ENCODE measurements at places on chromosomes 7 and 10.

DNA sequence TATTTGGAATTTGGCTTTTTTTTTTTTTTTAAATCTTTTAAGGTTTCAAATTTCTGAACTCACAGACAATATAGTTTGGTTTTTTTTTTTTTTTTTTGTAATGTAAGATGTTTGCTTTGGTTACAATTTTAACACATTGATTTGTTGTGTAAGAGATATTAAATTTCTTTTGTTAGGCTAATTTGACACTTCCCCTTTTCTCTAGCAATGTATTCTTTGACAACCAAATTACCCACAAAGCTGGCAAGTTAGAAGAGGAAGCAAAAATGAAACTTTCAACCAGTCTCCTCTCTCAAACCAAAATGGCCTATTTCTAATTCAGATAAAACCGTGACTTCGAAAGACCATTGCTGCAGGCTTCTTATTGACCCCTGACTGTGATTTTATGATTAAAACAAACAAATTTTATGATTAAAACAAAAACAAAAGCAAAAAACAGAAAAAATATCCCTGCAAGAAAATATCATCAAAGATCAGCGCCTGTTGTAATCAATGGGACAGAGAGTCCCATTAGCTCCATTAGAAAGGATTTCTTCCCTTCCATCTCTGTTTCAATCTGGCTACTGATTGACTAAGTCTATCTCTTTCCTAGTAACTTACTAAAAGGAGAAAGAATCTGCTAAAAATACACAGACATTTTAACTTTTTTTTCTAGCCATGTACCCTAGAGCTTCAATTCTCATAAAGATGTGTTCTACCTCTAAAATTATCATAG is 489.2 kb downstream of the MDFIC start:
- DNase-seq = no peak

DNA sequence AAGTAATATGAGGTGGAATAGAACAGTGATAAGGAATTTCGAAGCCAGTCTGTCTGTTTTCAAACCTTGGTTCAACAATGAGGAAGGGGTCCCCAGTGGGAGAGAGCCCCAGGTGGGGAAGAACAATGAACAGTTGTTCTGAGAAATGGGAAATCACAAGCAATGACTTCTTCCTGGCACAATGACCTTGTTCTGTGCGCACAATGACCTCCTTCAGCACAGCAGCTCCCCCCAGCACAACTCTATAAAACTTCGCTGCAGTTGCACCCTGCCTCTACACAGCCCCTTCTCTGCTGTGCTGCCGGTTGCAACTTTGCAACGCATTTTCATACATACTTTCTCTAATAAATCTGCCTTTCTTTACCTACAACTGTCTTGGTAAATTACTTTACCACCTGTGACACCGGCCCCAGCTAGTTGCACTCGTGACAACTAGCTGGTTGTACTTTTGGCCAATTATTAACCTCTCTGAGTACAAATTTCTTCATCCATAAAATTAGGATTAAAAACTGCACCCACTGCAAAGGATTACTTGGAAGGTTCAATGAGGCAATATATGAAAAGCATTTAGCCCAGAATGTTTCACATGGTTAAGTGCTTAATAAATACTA is 40.5 kb downstream of the ASB4 start:
- DNase-seq = no peak

GRCh38 chr7:158255558-158255957 is 332.1 kb downstream of the PTPRN2 start:
- no peak for DNase-seq

DNA sequence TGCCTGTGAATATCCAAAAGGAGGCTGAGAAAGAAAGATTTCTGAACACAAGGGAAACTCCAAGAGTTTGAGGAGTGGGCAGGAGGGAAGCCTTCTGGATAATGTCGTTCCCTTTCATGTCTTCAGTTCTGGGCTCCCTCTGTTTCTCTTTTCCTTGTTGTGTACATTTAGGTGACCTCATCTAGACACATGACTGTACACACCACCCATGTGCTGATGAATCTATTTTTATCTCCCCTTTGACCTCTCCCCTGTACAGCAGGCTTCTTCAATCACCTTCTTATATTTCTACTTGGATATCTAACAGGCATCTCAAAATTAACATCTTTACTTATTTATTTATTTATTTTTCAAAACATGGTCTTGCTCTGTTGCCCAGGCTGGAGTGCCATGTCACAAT is 363.1 kb downstream of the GATA3 start:
- DNase-seq = no peak

DNA sequence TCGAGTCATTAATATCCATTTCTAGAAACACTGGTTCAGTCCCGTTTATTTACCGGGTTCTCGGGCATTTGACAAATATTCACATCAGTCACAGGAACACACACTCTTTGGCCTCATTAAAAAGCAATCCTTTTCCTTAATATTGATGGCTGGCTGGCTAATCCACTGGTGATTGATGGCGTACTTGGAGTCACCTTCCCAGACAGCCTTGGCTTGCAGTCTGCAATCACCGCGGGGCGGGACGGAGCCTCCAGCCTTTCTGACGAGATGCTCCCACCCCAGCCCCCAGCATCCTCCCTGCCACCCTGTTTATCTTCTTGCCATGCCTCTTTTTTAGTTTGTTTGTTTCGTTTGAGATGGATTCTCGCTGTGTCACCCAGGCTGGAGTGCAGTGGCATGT is 36.6 kb downstream of the SRRM3 start:
- DNase-seq = no peak

- no peak for DNase-seq
Observed at GRCh38 chr7:2171855-2172254, 60.9 kb downstream of the MAD1L1 start.

All from amniotic stem cell (primary cell).